Stomach (tissue), 19 donors: ENCODE measurements at places on chromosomes 11 and 22.
A peak's percentile ranks its signal among the peaks of the same experiment; 100 is the strongest.

DNA sequence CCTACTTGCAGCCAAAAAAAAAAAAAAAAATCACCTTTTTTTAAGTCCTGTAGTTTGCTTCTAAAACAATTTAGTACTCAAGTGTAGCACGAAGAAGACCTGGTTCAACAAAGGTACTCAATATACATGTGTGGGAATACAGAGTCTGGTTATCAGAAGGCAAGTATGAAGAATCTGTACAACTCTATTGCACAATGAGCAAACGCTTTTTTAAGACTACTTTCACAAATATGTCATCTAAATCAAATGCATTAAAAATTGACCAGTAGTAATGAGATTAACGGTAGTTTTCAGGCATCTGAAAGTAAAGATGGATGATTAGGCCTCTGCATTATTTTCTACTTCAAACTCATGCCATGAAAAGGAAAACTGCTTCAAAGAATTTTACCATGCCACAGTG, 9.5 kb downstream of the CHORDC1 start:
- no peak for DNase-seq

GRCh38 chr11:26843539-26843938, 121.7 kb upstream of the SLC5A12 start:
- no peak for DNase-seq

GRCh38 chr11:78230161-78230877, 41.6 kb downstream of the USP35 start:
- no peak for DNase-seq

DNA sequence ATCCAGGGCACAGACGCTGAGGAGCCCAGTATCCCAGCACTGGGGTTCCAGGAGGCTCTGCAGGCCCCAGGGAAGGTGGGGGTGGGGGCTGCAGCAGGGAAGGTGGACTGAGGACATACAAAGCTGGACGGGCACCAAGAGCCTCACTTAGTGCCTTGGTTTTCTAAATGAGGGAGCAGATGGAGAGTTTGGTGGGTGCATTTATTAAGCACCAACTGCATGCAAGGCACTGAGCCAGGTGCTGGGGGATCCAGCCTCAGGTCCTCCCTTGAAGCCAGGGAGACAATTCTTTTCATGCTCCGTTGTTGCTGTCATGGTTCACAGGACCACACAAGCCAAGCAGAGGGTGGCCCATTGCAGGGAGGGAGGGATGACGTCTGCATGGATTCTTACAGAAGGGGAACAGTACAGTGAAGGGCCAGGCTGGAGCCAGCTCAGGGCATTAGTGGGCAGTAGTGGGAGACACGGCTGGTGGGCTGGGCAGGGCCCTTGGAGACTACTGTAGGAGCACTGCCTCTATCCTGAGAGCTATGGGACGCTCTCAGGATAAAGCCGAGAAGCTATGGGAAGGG, 65.0 kb downstream of the MACROD1 start:
- DNase-seq, result no peak

GRCh38 chr22:29292379-29292778, 14.1 kb upstream of the GAS2L1 start:
- DNase-seq, result no peak

DNA sequence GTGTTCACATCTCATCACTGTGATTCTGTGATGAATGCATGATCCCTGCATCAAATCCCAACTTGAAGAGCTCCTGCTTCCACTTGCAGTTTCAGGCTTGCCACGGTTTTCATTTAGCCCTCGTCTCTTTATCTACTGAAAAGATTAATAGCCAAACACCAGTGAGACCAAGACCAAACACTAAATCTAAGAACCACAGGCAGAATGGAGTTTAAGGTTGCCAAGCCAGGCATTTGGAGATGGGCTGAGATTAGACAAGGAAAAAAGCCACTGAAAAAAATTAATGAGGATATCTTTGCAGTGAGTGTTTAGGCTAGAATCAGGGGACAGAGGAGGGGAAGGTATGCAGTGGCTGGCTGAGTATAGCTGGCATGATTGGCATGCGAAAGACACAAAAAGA, 227.2 kb upstream of the BLID start:
- no peak for DNase-seq

DNA sequence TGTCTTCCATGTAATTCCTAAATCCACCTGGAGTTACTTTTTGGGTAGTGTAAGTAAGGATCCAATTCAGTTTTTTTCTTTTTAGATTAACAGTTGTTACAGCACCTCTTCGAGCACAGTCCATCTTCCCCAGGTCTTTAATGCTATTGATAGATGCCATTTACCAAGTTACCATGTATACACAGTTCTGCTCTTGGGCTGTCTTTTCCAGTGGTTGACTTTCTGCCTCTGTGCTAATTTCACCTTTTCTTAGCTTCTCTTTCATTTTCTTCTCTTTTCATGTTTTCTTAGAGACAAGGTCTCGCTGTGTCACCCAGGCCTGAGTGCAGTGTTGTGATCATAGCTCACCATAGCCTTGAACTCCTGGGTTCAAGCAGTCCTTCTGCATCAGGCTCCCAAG, 12.0 kb downstream of the ATXN10 start:
- DNase-seq, result no peak

GRCh38 chr11:44733877-44734276, 7.1 kb downstream of the TSPAN18 start:
- no peak for DNase-seq

- DNase-seq, result no peak
Measured at GRCh38 chr22:24982301-24983056, 30.0 kb downstream of the KIAA1671 start.

- DNase-seq, result no peak
Measured at GRCh38 chr11:30956751-30957150, 370.6 kb upstream of the MPPED2 start.

- no peak for DNase-seq
Measured at GRCh38 chr22:49906071-49906798, 12.0 kb downstream of the ALG12 start.

GRCh38 chr11:11608783-11609232, 13.0 kb downstream of the GALNT18 start:
- no peak for DNase-seq

GRCh38 chr11:106076171-106076918, 802 bp downstream of the KBTBD3 start:
- DNase-seq, result peak; percentile 24

- no peak for DNase-seq
Measured at GRCh38 chr22:44127356-44127755, 53.4 kb upstream of the PARVG start.

- DNase-seq, result no peak
Measured at GRCh38 chr11:95092549-95093324, 3.1 kb downstream of the ENDOD1 start.

DNA sequence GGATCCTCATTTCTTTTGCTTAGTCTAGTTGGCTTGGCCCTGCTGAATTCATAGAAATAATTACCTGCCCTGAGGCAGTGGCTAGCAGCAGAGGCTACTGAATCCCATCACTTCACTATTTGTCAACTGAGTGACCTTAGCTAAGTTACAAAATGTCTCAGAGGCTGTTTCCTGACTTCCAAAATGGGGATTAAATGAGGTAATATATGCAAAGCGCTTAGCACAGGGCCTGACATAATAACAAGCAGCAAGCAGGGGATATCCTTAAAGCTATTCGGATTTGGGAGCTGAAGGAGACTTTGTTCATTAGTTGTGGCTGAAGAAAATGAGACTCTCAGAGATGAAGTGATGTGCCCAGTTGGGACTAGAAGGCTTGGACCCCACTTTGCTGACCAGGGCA, 2.8 kb downstream of the NRGN start:
- no peak for DNase-seq

DNA sequence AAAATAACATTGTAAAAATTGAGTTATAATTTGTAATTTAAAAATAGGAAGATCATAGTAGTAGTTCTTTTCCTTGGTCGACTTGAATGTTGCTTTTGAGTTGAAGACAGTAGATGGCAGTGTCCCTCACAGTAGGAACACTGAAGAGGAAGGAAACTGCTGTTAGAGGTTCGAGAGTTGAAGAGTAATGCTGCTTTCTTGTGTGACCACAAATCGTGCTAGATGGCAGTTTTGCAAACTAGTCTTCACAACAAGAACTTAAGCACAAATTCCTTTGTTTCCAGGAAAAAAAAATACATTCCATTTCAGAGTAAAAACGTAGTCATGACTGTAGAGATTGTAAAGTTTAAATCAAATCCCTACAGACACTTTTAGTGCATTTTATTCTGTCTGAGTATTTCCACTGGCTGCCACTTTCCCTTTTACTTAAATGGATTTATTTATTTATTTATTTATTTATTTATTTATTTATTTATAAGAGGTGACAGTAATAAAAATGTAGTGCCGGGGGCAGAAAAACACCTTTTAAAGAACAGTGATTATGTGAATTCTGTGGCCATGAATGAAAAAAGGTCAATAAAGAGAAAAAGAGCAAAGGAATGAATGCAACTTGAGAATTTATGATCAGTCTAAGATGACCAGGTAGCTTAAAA, 54.6 kb downstream of the SPECC1L start:
- no peak for DNase-seq
